ENCODE measurements at places on chromosomes 6 and 20.

DNA sequence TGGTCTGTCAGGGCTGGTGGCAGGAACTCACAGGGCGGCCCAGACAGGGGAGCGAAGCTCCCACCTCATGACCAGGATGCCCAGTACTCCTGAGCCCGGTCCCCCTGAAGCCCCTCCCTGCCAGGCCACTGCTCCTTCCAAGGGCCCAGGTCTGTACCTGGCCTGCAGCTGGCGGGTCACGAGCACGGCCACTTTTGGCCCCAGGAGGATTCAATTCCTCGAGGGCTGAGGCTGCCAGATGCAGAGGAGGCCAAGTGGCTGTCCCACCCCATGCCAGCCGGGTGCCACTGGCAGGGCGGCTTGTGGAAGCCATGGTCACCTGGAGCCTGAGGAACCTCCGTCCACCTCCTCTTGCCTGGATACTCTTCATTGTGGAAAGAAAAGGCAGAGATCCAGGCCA is 17.4 kb downstream of the PMEPA1 start:
- no peak for DNase-seq

DNA sequence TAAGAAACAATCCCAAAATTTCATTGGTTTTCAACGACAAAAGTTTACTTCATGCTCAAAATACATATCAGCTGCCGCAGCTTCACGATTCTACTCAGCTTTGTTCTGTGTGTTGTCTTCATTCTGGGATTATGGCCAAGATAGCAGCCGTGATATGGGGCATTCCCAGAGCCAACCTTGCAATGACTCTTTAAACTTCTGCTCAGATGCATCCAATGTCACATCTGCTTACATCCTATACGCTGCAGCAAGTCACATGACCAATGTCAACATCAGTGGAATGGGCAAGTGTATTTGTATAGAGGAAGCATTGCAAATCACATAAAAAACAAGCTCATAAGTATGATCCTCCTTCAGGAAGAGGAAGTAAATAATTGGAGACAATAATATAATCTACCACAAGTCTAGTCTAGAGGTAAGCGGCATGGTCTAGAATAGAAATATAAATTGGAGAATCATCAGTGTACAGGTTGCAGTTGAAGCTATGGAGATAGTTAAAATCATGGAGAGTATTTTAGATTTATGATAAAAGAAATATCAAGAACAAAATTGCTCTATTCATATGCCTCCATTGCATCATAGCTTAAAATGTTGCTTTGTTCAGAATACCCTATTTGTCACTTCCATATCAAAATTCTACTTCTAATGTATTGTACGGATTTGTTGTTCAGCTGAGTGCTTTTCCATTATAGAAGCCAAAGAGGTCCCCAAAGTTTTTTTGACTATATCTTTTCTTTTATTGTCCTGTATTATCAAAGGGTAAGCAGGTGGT is 7.2 kb upstream of the C6orf141 start:
- no peak for DNase-seq

- no peak for DNase-seq
Observed at GRCh38 chr6:139743664-139744437, 369.4 kb upstream of the CITED2 start.

DNA sequence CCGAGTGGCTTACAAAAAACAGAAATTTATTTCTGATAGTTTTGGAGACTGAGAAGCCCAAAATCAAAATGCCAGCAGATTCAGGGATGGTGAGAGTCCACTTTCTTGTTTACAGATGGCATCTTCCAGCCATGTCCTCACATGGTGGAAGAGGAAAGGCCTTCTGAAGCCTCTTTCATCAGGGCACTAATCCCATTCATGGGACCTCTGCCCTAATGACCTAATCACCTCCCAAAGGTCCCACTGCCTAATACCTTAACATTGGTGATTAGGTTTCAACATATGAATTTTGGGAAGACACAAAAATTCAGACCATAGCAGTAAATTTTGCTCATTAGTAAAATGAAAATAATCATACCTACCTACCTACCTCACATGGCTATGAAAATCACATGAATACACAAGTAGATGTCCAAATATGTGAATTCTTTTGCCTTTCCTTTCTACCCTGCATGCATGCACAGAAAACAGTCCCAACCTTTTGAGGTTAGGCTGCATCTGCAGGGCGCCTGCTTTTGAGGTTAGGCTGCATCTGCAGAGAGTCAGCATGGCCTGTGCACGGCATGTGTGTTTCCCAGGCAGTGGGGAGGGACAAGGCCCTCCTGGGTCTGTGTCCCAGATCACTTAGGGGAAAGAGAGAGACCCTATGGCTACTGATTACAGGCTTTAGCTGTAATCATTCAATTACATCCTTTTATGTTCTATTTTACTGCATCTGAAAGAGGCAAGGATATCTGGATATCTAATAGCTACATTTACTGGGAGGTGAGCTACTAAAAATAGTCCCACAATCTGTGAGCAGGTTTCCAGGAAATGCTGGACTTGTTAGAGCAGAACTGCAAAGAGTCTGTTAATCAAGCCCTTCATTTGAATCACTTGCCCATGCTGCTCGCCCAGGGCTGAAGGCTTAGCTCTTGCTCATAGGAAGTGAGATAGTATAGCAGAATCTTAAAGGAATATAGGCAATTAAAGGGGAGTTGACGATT is 497.7 kb upstream of the MARCKS start:
- DNase-seq, result no peak

DNA sequence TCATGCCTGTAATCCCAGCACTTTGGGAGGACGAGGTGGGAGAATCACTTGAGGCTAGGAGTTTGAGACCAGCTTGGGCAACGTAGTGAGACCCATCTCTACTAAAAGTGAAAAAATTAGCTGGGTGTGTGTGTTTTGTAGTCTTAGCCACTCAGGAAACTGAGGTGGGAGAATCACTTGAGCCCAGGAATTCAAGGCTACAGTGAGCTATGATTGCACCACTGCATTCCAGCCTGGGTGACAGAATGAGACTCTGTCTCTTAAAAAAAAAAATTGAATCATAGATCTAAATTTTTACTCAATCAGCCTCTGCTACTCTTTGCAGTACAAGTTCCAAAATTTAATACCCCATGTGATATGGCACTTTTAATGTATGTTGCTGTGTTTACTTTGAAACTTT is 121.6 kb downstream of the ARMC2 start:
- no peak for DNase-seq

GRCh38 chr6:148147463-148147830 is 195.2 kb upstream of the SASH1 start:
- no peak for DNase-seq

GRCh38 chr6:21331235-21331634 is 262.3 kb upstream of the SOX4 start:
- DNase-seq, result no peak

GRCh38 chr6:25499615-25500235 is 152.3 kb upstream of the SCGN start:
- DNase-seq, result no peak

- no peak for DNase-seq
Observed at GRCh38 chr20:36310215-36310981, 4.3 kb downstream of the DLGAP4 start.

- peak; percentile 50 for DNase-seq
Observed at GRCh38 chr6:44100088-44100550, 27.1 kb downstream of the MRPL14 start.

DNA sequence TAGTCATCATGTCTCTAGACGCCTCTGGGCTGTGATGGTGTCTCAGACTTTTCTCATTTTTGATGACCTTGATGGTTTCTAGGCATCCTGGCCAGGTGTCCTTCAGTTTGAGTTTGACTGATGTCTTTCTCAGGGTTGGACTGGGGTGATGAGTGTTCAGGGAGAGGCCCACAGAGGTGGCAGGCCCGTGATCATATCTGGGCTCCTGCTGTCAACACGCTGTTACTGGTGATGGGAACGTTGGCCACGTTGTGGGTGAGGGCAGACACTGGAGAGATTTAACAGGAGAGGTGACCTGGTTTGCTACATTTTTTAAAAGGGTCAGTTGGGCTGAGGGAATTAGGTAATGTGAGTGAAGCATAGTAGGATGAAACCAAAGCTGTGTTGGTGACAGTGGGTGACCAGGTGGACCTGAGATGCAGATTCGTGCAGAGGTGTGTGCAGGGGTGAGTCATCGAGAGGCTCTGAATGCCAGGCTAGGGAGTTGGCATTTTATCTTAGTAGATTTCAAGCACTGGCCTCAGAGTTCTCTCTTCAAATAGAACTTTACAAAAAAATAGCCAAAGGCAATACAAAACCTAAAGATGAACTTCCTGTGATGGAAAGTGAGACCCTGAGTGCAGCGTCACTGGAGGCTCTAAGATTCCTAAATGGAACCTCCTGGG is 174.1 kb downstream of the CDH26 start:
- no peak for DNase-seq

GRCh38 chr6:115932481-115932880 is 128.2 kb downstream of the FRK start:
- DNase-seq, result no peak

GRCh38 chr6:32906539-32906938 is 34.3 kb downstream of the HLA-DMB start:
- DNase-seq, result no peak

GRCh38 chr20:52616629-52617028 is 355.5 kb upstream of the TSHZ2 start:
- no peak for DNase-seq

DNA sequence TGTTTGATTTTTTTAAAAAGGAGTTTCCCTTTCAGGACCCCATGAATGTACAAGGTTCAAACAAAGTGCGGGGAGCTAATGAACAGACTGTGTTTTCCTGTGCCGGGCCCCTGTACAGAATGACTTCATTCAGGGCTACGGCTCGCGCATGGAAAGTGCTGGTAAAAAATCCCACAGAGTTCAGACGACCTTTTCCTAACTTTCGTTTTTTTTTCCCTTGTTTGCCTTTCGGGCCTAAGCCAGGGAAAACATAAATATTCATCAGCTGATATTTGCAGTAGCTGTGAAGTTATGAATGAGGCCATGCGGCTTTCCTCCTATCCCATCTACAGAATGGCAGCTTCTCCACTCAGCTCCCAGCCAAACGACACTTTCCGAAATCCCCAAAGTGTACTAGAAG is 74.0 kb downstream of the HAO1 start:
- DNase-seq, result no peak

DNA sequence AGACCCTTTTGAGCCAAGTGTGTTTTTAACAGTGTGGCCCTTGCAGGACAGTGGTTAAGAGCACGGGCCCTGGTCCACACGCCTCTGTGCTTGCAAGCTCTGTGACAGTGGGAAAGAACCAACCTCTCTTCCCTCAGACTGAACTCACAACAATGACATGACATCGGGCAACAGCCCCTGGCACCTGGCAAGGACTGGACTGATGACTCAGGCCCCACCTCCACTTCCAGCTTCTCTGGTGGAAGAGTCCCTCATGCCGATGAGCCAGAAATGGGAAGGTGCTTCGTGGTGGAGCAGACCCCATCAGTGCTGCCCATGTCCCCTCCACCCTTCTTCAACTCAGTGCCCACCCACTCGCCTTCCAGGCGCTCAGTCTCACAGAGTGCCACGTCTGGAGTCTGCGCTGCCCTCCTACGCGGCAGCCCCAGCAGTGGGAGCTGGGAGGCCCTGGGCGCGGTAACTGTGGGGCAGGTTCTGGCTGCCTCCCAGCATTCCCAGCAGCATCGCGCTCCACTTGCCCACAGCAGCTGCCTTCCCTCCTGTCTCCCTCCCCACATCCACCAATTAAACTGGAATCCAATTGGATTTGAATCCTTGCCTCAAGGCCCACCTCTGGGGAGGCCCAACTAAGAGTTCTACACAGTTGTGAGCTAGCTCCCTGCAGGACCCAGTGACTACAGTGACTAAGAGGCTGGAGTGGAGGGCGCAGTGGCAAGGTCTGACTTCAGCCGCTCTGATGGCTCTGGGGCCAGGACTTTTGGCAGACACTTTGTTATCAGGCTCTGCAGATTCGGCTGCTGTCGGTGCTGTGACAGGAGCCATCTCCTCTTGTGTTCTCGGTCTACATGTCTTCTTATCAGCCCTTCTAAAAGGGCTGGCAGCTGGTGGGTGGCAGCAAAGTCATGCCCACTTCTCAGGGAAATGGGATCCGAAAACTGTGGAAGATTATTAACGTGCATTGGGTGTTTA is 156.8 kb upstream of the MLN start:
- DNase-seq, result no peak

DNA sequence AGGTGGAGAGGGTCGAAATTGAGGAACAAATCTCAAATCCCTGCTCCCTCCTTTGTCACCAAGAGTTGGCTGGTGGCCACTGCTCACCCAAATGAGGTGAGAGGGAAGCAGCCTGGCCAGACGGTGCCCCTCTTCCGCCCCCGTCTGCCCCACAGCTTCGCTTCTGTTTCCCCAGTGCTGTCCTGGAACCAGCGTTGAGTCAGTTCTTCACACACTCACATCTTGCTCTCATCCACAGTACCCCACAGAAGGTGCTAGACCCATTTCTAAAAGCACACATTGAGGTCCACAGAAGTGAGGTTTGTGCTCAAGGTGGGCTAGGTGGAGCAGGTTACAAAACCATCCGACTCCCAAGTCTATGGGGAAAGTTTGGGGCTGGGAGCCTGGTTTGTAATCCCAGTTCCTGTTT is 3.8 kb downstream of the CEBPB start:
- no peak for DNase-seq

GRCh38 chr20:34875642-34876405 is 588 bp upstream of the ACSS2 start:
- DNase-seq, result peak; percentile 99

GRCh38 chr6:14502551-14502950 is 385.0 kb downstream of the CD83 start:
- no peak for DNase-seq

DNA sequence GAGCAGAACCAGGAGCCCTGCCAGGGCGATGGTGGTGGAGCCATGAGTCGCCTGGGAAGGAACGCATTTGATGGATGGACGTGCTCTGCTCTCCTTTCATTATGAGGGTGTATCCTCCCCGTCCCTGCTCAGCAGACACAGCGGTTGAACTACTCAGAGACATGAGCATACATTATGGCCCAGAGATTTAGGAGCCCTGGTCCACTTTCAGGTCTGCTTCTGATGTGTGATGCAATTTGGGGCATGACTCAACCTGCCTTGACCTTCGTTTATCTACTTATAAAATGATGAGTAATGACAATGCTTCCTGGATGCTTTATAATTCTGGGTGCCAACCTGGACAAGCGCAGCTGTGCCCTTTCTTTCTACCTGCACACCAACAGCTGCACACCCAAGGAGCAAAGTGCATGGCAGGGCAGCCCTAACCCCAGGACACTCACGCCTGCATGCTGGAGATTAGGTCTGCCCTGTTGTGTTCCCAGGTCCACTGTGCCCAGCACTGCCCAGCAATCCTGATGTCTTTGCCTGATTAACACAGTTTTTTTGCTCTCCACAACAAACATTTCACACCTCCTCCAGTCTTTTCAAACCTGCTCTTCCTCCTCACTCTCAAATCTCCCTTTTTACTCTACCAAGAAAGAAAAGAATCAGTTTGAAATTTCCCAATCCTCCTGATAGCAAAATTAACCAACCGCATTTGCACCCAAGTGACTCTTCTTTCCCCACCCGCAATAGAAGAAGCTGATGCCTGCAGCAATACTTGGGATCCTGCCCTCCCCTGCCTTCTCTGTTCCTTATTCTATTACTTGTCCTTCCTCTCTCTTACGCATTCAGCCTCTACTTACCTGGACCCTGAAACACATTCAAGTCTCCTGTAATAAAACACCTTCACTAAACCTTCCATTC is 81.2 kb downstream of the EZR start:
- DNase-seq, result no peak

GRCh38 chr6:50442531-50443040 is 270.7 kb upstream of the TFAP2D start:
- no peak for DNase-seq

- DNase-seq, result no peak
Observed at GRCh38 chr6:11271228-11272020, 39.0 kb upstream of the NEDD9 start.

All from neural progenitor cell (in vitro differentiated cells).